Fibroblast of lung (primary cell): ENCODE measurements at places on chromosomes 3 and 15. TPM values are rescaled to one million over a fixed set of nuclear protein-coding genes. Genes with fewer than 3 reads are reported as not detected.

MYLK gene
- 740 and 941 TPM in 2 replicates for total RNA-seq

MCF2L2 gene
- total RNA-seq, result under 0.01 TPM in 2 replicates

EDEM1 gene
- total RNA-seq, result 20.8 and 23.6 TPM in 2 replicates

NANOGP8 gene
- not detected in 2 replicates for total RNA-seq

GOLGA6L10 gene
- total RNA-seq, result 0.26 and 0.99 TPM in 2 replicates

ZBTB47 gene
- total RNA-seq, result 32.1 and 49.4 TPM in 2 replicates

TSC22D2 gene
- total RNA-seq, result 10.3 and 23.6 TPM in 2 replicates

CKMT1A gene
- not detected in 2 replicates for total RNA-seq

CFAP20DC gene
- total RNA-seq, result 2.3 and 3.8 TPM in 2 replicates

SLC6A11 gene
- total RNA-seq, result not detected in 2 replicates

USF3 gene
- total RNA-seq, result 5.9 and 8.9 TPM in 2 replicates

ITIH1 gene
- not detected in 2 replicates for total RNA-seq

SLC22A13 gene
- 0.26 and 0.33 TPM in 2 replicates for total RNA-seq

CILP gene
- total RNA-seq, result 0.17 and 0.26 TPM in 2 replicates
